H1 (cell line): ENCODE measurements at places on chromosomes 1 and 21. TPM values are rescaled to one million over a fixed set of nuclear protein-coding genes. Genes with fewer than 3 reads are reported as not detected.

The UBE2U gene
- not detected in 2 replicates for total RNA-seq

- no peaks in the 10 kb centered on the region for H3K4me1 ChIP-seq
- no peaks in the 10 kb centered on the region for H3K36me3 ChIP-seq
- no peak overlapping the region for H3K27ac ChIP-seq
- no peak overlapping the region for H3K4me3 ChIP-seq
- peaks cover 2% of the 10 kb centered on the region; the same call in 1 of the 2 replicates for H3K27me3 ChIP-seq
These were observed 1.1 kb upstream of the SYCP1 start for GRCh38 chr1:114853584-114853983.

DNA sequence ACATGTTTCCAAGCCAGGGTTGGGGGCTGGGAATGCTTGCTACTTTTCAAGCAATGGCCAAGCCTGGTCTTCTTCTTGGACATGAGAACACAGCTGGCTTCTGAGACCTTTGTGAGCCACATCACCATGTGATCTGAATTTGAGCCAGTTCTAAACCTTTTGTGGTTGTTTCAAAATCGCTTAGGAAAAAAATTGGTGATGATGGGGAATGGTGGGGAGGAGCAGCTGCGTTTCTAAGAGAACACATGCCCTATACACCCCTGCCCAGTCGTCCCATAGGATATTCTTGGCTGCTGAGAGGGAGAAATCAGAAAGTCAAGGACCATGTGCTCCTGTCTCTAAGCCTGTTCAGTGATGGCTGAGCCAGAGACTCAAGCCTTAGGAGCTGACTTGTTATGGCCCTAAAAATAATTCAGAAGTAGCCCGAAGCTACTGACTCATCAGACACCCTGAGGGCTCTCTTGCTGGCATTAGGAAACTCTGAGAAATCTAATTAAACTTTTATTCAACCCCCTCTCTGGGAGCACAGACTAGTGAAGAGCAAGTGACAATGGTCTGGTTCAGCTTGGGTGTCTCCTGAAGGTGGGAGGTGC, 30.5 kb downstream of the CCDC185 start:
- H3K4me3 ChIP-seq: no peak overlapping the region
- no peaks in the 10 kb centered on the region for H3K36me3 ChIP-seq
- H3K4me1 ChIP-seq: no peaks in the 10 kb centered on the region

GRCh38 chr1:239566074-239566473, 179.7 kb downstream of the CHRM3 start:
- no peak overlapping the region for H3K27ac ChIP-seq
- no peaks in the 10 kb centered on the region for H3K27me3 ChIP-seq
- H3K4me1 ChIP-seq: peaks cover 1% of the 10 kb centered on the region
- H3K4me3 ChIP-seq: no peak overlapping the region
- H3K36me3 ChIP-seq: no peaks in the 10 kb centered on the region
- no peak for DNase-seq

DNA sequence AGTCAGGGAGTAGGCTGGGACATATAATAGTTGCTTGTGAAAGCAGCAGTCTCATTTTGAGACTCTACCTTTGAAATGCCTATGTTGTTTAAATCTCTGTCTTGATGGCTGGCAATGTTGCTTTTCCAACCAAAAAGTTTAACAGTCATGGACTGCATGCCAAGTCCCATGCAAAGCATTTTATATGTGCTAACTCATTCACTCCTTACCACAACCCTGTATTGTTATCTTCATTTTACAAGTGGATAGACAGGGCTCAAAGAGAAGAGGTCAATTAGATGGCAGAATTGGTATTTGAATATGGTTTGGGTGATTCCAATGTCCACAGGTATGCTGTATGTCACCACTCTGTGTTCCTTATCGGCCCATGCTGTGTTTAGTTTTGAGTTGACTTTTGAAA, 331.4 kb upstream of the USP24 start:
- DNase-seq: no peak
- no peak overlapping the region for H3K4me3 ChIP-seq
- no peak overlapping the region for H3K27ac ChIP-seq
- H3K27me3 ChIP-seq: no peaks in the 10 kb centered on the region
- H3K36me3 ChIP-seq: no peaks in the 10 kb centered on the region

GRCh38 chr1:149986486-149987296, 23.8 kb downstream of the OTUD7B start:
- H3K4me1 ChIP-seq: no peaks in the 10 kb centered on the region
- H3K27ac ChIP-seq: no peak overlapping the region
- no peaks in the 10 kb centered on the region for H3K27me3 ChIP-seq
- no peaks in the 10 kb centered on the region for H3K36me3 ChIP-seq
- no peak for DNase-seq

GRCh38 chr1:196148367-196148970, 459.8 kb downstream of the KCNT2 start:
- no peak overlapping the region for H3K4me3 ChIP-seq
- no peaks in the 10 kb centered on the region for H3K36me3 ChIP-seq
- H3K27ac ChIP-seq: no peak overlapping the region
- no peak for DNase-seq
- no peaks in the 10 kb centered on the region for H3K27me3 ChIP-seq
